ENCODE measurements at places on chromosomes 3 and 15.

DNA sequence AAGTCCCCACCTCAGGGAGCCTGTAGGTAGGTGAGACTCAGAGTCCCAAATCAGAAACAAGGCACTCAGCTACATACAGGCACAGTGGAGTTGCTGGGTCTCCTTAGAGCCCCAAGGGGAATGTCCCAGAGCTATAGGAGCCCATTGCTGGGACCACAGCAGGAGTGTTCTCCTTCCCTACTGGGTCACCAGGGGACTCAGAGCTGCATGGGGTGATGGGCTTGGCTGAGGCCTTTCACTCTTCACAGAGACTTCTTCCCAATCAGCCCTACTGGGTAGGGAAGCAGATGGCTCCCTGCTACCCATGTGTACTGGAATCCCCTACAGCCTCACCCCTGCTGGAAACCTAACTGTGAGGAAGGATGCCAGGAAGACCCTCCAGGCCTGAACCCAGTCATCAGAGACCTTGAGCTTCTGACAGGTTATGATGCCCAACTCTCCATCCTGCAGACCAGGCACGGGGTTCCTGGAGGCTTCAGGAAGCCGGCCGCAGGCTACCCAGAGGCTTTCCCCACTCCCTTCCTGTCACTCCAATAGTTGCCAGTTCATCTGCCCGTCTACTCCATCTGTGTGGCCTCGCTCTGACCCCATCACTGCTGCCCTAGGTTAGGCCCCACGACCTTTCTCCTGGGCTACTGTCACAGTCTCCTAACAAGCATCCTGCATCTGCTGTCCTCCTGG is 24.0 kb downstream of the RASGRF1 start:
- no peak for DNase-seq

- no peak for DNase-seq
Measured at GRCh38 chr3:15535732-15536131, 14.2 kb upstream of the COLQ start.

DNA sequence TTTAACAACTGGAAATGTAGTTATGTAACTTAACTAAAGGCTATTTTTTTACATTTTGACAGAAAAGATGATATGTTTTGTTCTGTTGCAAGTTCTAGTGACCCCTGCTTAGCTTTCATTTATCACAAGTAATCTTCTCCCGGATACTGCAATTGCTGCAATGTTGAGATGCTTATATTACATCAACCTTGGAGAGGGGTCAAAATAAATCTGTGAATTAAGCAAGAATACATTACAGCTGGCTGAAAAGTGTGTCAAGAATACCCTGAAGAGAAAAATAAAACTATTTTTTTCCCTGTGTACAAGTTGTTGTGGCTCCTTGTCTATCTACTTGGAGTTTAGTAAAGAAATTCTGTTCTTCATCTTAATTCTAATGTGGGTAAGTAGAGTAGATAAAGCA is 232.1 kb upstream of the GOLIM4 start:
- DNase-seq, result no peak

DNA sequence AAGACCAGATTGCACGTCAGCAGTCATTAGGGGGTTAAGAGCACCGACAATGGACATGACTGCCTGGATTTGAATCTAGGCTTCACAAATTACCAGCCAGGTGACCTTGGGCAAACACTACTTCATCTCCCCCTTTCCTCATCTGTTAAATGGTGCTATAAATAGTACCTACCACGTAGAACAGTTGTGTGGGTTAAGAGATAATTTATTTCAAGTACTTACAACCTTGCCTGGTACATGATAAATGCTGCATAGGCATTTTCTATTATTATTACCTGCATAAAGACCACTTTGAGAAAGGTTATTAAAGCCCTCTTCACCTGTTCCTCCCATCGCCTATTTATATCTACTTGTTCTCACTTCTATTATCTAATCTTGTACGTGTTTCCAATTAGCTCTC is 64.7 kb downstream of the BTD start:
- no peak for DNase-seq

DNA sequence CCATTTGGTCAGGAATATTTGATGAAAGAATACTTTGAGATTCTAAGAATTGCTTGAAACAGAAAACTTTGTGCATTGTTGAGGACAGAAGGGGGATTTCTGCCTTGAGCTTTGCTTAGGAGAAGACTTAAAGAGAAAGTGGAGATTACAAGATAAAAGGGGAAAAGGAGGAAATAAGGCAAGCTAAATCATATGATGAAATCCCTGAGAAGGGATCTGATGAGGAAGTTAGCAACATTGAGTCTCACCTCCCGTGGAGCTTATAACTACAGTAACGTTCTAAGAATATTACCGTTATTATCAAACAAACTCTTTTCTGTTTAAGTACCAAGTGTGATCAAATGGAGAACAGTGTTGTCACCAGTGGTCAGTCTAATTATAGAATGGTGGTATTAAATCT is 414.7 kb upstream of the NAALADL2 start:
- no peak for DNase-seq

DNA sequence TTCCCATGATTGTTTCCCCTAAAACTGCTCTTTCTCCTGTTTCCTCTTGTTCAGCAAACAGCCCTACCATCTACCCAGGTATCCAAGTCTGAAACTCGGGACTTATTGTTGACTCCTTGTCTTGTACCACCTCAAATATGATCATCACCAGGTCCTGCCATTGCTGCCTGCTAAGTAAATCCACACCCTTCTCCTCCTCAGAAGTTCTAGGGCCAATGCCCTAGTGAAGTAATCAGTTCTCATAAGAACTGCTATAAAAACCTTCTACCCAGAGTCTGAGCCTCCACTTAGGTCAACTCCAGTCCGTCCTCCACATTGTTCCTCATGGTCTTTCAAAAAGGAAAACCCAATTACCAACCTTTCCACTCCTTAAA is 77.0 kb upstream of the IL12A start:
- no peak for DNase-seq

DNA sequence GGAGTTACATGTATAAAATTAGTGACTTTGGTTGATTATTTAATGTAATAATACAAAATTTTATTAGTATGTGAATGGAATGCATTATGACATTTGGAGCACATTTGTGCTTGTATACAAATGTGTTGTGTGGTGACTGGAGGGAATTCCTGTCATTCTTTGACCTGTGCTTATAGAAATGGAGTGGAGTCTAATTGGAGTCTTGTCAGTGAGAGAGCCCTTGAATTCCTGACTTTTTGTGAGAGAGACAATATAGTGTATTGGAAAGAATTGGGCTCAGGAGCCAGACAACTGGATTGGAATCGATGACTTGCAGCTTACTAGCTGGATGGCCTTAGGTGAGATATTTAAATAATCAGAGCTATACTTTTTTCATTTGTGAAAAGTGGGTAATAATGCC is 9.4 kb downstream of the TCF12 start:
- no peak for DNase-seq

- no peak for DNase-seq
Measured at GRCh38 chr3:175304404-175304803, 445.3 kb downstream of the NAALADL2 start.

DNA sequence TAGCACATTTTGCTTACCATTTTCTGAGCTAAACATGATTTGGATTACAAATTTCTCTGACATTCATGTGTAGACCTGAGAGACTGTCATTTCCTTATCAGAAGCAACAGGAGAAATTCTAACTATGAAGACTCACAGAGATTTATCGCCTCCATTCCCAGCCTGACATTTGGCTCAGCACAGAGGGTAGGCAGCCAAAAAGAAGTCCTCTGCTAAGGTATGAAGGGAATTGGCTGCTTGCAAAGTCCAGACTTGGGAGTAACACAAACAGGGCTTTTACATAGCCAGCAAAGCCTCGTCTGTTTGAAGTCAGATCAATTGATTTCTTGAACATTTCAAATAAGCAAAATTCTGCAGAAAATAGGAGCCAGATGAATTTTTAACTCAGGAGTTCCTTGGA is 57.0 kb upstream of the CMSS1 start:
- DNase-seq, result no peak

- DNase-seq, result no peak
Measured at GRCh38 chr3:37810848-37811247, 50.8 kb upstream of the CTDSPL start.

GRCh38 chr15:72062319-72062718 is 55.6 kb downstream of the MYO9A start:
- no peak for DNase-seq

- DNase-seq, result no peak
Measured at GRCh38 chr15:101161656-101162055, 90.2 kb downstream of the CHSY1 start.

DNA sequence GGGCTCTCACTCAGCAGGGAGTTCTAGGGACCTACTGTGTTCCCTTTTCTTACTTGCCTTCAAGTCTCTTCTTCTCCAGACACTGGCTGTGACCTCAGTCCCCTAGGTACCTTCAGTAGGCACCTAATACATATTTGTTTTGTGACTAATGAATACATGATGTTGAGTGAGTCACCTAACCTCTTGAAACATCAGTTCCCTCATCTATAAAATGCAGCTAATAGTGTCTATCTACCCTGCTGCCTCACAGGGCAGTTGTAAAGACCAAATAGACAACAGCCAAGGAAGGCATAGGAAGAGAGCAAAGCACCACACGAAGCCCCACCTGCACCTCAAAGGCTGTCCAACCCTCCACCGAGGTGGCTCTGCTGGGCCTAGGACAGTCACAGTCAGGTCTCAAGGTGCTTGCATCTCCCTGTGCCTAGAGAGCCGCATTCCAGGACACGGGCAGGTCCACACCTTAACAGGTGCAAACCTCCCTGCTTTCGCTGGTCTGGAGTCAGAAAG is 29.1 kb downstream of the DAPK2 start:
- no peak for DNase-seq

- no peak for DNase-seq
Measured at GRCh38 chr3:163043074-163043473, 1546.5 kb downstream of the OTOL1 start.

DNA sequence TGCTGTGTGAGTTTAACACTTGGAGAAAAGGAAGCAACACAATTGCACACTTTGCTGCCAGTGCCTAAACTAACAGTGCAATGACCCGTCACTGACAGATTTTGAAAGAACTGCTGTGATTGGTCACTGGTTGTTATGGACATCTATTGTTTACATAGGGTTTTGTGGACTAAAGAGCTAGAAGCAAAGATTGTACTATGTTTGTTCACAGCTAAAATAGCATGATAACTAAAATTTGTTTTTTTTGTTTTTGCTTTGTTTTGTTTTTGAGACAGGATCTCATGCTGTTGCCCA is 112.4 kb upstream of the GOLGA8J start:
- no peak for DNase-seq

- no peak for DNase-seq
Measured at GRCh38 chr3:146037697-146038096, 123.3 kb downstream of the PLOD2 start.

DNA sequence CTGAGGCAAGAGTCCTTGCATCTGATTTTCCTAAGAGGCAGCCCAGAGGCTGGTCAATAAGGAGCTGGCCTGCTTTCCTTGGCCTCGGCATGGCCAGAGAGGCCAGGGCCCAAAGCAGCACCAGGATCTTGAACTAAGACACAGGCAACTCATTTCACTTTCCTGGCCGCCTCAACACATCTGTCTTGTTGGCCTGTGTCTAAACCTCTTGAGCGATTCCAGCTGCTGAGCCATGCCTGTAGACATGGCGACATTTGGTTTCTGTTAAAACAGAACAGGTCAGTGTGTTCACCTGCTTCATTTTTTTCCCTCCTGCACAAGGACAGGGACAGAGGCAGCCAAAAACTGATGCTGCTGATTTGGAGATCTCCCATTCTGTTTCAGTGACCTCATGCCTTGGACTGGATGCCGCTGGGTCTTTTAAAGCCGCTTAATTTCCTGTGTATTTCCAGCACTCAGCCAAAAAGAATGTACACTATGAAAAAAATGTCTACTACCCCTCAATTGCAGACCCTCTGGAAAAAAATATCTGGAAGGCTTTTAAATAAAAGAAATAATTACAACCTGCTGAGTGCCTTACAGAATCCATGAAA is 266.6 kb upstream of the ICE2 start:
- DNase-seq, result no peak

DNA sequence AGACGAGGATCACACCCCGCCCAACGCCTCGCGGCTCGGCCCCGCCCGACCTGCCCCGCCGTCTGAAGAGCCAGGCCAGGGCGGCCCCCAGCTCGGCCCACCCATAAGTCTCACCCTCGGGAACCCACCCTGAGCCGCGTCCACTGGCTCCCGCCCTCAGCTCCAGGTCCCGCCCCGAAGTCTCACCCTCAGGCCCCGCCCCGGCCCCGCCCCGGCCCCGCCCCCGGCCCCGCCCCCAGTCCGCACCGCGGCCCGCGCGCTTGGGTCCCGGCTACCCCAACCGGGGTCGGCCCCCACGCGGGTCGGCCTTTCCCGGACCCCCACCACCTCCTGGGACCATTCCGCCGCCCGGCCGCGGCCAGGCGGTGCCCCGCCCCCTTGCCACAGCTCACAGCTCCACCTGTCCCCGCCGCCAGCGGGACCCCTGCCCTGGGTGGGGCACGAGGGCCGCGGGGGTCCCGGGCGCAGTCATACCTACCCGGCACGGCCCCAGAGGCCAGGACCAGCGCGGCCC is 489 bp downstream of the CSPG5 start:
- no peak for DNase-seq

DNA sequence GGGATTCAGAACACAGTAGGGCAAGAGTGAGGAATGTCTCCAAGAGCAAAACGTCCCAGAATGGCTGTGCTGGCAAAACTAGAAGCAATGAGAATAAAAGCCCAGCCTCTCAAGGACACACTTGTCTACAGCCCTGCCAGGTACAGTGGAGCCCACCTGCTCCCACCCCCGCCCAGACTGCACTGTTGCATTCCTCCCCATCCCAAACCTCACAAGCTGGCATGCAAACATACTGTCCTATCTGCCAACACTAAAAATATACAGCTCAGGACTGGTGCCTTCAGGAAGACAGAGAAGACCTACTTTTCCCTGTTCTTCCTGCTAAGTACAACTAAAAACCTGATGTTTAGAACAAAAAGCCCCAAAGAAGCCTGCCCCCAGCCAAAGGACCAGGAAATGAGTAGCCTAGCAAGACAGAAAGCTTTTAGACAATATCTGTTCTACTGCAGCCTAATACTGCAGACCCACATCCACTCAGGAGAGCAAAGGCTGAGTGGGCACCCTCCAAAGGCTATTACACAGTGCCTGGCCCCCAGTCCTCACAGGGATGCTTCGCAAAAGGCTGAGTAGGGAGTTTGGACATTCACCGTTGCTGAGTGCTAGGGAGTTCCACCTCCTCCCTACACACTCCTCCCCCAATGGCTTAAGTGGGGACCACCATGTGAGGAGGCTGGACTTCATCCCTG is 13.5 kb downstream of the OCA2 start:
- no peak for DNase-seq

GRCh38 chr15:62391641-62392262 is 226.7 kb upstream of the C2CD4B start:
- no peak for DNase-seq

DNA sequence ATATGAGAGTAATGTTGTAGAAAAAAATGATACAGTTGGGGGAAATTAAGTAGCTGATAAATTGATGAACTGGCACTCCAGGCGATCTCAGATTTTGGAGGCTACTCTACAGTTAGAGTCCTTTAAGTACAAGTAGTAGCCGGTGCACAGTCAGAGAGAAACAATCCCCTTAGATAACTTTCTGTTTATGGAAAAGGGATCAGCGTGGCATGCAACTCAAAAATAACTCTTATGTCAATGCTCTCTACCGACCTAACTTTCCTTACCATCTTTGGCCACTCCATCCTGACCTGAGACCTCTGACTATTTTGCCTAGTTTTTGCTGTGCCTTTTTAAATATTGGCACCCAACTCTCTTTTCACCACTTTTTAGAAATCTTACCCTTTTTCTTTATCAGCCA is 299.6 kb downstream of the UNC13C start:
- no peak for DNase-seq

GRCh38 chr3:133369068-133369440 is 30.8 kb upstream of the BFSP2 start:
- DNase-seq, result no peak

GRCh38 chr3:109696932-109697331 is 359.6 kb upstream of the DPPA4 start:
- DNase-seq, result no peak

- DNase-seq, result no peak
Measured at GRCh38 chr3:74531491-74531890, 83.0 kb downstream of the CNTN3 start.
